Mucosa of gallbladder (tissue), 1 donor: ENCODE measurements at places on chromosomes 5 and 9.

GRCh38 chr9:113187929-113188595 is 33.0 kb downstream of the FKBP15 start:
- peak; percentile 20 for DNase-seq

- no peak for DNase-seq
Observed at GRCh38 chr9:21095561-21095960, 17.8 kb upstream of the IFNB1 start.

GRCh38 chr9:122950263-122950662 is 9.4 kb downstream of the RABGAP1 start:
- no peak for DNase-seq

- DNase-seq = no peak
Observed at GRCh38 chr5:124894541-124894940, 148.1 kb upstream of the ZNF608 start.

DNA sequence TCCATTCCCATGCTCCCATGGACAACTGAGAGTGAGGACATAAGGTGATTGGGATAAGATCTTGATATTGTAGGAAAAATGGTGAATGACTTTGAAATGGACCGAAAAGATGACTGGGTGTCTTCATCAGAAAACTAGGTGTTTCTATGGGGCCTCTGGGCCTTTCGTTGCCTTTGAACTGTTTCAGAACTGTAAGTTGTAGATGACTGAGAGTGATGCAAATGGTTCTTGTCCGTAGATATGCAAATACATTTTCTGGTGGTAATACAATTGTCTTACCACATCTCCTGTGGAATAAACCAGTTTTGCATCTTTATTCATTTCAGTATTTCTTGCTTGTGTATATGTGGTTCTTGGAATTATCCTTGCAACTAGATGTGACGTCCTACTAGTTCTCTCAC is 16.0 kb upstream of the TEX48 start:
- no peak for DNase-seq

DNA sequence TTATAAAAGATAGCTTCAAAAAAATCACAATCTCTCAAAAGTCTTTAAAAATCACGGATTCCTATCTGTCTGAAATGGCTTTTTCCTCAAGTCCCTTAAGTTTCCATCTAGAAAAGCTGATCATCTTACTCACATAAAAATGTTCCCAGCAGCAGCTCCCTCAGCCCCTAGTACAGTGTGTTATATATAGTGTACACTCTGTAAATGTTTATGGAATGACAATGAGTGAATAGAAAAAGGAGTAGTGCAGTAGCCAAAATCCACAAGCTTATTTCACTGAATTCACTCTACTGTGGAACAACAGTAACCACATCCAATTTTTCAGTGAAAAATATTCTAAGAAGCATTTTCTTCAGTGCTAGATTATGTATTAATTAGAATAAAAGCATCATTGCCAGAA is 609.4 kb downstream of the DTWD2 start:
- DNase-seq = no peak

DNA sequence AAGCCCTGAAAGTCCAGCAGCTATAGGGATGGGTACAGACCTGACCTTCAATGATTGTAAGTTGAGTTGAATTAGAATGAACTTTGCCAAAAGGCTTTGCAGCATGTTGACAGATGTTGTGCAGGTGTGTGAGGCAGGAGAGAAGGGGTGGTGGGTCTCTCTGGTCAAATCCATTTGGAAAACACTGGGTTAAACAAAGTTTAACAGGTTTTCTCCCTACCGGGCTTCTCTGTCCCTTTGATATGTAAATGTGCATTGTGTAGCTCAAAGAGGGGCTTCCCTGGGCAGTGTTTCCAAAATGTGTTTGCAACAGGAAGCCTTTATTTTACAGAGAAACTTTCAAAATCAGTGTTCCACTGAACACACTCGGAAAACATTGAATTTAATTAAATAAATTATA is 72.1 kb upstream of the BRINP1 start:
- no peak for DNase-seq

GRCh38 chr5:180643191-180643851 is 6.1 kb downstream of the FLT4 start:
- DNase-seq = no peak

DNA sequence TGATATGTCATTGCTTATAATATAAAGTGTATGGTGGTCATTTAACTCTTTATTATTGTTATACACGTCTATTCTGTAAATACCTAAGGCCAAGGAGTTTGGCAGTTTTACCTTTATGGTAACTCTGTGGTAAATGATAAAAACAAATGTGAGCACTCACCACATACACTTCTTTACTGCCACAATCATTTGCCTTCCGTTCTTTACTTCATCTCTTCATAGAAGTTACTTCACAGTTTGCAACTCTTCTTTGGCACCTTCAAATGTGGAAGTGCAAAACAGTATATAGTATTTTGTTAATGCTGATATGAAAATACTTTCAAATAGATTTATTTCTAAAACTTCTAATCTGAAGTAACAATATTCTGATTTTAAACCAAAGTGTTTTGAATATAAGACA is 4.4 kb upstream of the MEF2C start:
- DNase-seq = no peak

DNA sequence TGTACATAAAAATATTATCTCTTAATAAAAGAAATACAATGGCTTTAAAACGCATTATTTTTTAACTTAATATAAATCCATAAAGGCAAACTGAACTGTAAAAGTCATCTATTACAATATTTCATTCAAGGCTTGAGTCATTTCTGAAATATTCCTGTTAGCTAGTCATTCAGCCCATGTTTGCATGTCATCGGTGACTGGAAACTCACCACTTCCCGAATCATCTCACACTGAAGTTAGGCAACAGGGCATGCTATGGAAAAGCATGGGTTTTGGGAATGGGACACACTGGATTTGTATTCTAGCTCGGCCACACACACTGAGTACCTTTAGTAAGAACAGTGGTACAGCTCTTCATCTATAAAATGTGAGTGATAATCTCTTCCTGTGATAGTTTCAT is 691.1 kb upstream of the C9orf72 start:
- no peak for DNase-seq

DNA sequence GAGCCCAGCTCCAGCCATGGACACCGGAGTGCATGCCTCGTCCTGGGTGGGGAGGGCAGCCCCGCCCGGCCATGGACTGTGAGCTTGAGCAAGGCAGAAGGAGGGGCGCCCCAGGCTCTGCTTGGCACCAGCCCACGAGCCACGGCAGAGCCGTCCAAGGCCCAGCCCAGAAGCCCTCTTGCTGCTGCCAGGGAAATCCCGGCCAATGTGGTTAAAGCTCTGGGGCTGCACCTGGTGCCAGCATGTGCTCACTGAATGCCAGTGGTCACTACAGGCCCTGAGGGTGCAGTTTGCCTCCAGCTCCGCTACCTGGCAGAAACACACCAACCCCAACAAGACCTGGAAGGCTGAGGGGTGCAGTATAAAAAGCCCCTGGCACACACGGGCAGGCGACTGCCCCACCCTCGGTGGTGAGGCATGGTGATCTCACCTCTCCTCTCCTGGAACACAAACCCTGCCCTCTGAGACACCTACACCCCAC is 11.8 kb downstream of the BRD3 start:
- DNase-seq = peak; percentile 88

DNA sequence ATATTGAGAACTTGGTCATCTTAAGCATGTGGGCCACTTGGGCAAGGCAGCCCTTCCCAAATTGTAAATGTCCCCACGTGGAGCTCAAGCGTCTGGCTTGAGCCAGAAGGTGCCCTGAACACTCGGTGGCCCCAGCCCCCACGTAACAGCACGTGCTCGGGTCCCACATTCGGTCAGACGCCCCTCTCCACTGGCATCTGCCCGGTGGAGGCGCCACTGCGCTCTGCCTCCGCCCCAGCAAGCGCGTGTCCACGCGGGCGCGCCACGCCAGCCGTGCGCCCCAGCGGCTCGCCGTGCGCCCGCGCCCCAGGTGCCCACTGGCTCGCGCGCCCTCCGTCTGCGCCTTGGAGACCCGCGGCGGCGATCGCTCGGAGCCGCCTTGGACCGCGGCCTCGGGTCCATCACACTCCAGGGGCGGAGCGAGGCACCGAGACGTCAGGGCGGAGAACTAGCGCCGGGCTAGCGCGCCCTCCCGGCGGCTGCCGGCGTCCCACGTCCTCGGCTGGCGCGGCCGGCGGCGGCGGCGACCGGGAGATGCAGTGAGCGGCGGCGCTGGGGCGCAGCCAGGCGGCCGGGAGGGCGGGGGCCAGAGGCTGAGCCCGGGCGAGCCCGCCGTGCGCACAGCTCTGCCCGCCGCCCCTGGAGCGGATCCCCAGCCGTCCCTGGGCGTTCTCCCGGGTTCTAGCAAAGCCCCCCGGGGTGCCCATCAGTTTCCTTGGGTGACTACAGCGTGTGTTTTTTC is at the start of gene PALM2AKAP2:
PALM2AKAP2 (plus strand) TSS at position 488 of the 742 bp plus-strand sequence. CDS start 291 bp downstream, outside the sequence.
- DNase-seq = peak; percentile 22

DNA sequence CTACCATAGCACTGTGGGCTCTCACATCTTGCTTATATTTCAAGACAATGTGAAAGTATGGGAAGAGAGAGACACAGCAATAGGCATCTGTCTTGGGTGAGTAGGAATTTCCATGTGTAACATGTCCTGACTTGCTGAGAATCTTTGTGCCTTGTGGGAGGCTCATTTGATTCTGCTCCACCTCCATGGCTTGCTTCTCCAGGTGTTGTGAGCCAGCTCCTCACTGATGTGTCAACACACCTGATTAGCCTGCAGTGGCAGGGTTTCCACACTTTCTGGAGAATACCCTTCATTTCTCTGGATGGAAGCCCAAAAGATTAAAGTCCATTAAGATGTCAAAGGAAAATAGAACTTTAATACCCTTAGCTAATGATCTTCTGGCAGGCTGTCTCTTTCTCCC is 613.6 kb downstream of the ZNF608 start:
- DNase-seq = peak; percentile 66

GRCh38 chr9:14438232-14439021 is 124.5 kb upstream of the NFIB start:
- no peak for DNase-seq

GRCh38 chr9:77516781-77517180 is 131.3 kb downstream of the GNA14 start:
- DNase-seq = no peak
